ENCODE measurements at places on chromosomes 1 and 21.

- DNase-seq, result no peak
These were observed 42.0 kb upstream of the PADI2 start for GRCh38 chr1:17161137-17161740.

DNA sequence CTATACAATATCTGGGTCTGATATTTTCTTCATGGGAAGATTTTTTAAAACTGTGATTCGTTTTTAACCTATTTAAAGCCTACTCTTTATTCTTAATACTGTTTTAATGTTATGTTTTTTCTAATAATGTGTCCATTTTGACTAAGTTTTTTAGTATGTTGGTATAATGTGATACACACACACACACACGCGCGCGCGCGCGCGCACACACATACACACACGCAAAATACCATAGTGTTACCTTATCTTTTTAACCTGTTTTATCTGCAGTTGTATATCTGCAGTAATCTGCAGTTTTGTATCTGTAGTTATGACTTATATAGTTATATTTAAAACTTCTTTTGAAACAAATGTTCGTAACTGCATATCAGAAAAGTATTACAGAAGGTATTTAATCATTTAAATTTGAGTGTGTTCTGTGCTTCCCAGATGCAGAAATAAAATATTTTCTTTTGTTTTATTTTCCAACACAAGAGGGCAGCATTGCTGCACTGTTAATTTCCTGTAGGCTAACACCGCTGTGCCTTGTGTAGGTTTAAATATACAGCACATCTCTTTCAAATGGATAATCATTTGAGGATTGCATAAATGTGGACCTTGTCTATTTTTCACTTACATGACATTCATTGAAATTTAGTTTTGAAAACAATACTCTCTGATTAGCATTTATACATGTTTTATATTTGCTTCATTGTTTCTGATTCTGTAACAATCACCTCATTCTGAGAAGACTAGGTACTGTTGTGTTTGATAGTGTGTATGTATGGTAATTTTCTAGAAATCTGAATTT, 166.1 kb downstream of the PDE4B start:
- DNase-seq, result peak; percentile 28

- peak; percentile 89 for DNase-seq
These were observed 26.1 kb upstream of the ZNF697 start for GRCh38 chr1:119674111-119674526.

GRCh38 chr1:156816561-156817328, at the start of gene SH2D2A:
Gene SH2D2A, minus strand, starts transcription at chr1:156816848. Its CDS starts 140 bp downstream, at chr1:156816708.
- peak; percentile 91 for DNase-seq

DNA sequence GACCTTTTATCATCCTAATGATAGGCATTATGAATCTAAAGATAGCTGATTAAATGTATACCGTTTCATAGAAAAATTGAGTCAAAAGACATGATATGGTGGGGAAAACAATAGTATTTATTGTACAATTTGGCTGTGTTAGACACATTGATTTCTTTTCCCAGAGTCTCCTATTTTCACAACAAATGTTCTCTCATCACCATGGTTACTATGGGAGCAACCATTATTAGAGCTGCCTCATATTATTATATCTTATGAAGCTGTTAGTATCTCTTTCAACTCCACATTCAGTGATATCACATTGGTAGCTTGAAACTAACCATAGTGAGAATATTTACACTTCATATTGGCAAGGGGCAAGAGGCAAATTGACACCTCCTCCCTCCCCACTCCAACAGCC, 10.7 kb upstream of the CTH start:
- no peak for DNase-seq

DNA sequence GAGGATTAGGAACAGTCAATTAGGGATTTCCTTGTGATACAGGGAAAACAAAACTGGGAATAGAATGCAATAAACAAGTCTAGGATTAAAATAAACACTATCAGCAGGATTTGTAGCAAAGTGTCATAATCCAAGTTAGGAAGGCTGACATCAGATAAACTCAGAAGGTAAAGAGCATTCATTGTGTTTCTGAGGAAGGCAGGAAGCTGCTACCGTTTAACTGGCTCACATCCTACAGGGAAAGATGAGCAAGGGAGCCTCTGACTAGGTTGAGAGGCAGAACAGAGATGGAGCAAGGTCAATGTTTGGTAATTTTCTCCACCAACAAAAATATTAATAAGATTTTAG, 124.7 kb downstream of the POU2F1 start:
- DNase-seq, result no peak

DNA sequence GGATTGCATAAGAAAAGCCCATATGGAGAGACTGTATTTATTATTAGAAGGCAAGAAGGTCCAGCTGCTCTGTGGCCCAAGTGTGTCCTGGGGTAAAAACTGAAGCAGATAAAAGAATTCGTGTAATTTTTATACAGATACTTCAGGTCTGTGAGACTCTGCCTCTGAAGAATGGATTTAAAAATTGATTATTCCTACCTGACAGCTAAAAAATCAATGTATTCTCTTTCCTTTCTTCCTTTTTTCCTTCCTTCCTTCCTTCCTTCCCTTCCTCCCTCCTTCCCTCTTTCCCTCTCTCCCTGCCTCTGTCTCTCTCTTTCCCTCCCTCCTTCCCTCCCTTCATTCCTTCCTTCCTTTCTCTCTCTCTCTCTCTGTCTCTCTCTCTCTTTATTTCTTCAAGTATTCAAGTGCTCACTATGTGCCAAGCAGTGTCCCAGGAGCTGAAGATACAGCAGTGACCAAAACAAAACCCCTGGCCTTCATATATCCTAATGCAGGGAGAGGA, 11.3 kb upstream of the MGST3 start:
- no peak for DNase-seq

- no peak for DNase-seq
These were observed 198.2 kb upstream of the APP start for GRCh38 chr21:26368591-26369320.

- no peak for DNase-seq
These were observed 3.9 kb downstream of the KPRP start for GRCh38 chr1:152761609-152762213.

DNA sequence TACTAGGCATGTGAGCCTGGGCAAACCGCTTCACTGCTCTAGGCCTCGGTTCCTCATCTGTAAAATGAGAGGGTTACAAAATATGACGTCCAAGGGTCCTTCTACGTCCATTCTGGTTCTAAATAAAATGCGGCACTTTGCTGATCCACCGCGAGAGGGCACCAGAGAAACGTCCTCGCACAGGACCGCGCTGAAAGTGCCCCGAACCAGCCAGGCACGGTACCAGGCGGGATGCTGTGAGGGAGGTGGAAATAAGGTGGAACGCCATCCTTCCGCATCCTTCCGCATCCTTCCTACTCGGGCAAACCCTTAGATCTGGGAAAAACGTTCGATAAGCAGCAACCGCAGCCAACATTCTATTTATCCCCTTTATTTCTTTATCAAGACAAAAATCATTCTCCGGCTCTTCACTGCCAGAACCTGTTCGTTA, 60.3 kb upstream of the KRTAP19-8 start:
- peak; percentile 20 for DNase-seq

GRCh38 chr1:90347366-90347765, 352.5 kb downstream of the ZNF326 start:
- no peak for DNase-seq

DNA sequence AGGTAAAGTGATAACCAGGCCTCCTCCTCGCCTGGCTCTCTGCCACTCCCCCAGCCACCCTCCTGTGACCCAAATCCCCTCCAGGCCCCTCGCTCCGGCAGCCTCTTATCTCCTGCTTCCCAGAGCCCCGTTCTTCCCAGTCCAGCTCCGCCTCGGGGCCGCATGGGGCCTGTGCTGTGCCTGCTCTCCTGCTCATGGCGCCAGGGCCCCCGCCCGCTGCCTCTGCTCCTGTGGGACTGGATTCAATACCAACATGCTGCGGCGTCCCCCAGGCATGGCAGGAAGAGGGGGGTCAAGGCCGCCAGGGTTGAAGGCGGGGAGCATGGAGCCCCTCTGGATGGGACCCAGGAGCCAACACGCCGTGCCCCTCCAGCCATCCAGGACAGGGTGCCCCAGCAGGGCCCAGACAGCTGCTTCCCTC, 213.0 kb upstream of the VAMP3 start:
- no peak for DNase-seq

GRCh38 chr1:8364528-8365442, 46.9 kb downstream of the SLC45A1 start:
- DNase-seq, result no peak

DNA sequence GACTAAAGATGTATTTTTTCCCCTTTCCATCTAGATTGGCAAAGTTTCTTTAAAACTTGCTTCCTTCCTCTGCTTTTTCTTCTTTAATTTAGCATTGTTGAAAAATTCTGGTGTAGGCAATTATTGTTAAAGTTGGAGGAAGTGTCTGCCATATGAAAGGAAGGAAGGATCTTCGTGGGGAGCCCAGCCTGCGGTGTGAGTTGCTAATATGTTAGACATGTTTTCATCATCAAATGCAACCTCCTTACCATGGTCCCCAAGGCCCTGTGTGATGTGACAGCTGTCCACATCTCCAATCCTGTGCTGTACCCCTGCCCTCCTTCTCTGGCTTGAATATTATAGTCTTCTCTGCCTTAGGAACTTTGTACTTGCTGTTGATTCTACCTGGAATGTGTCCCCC, 81.0 kb upstream of the ZBTB18 start:
- DNase-seq, result no peak

- no peak for DNase-seq
These were observed 25.6 kb downstream of the CDK18 start for GRCh38 chr1:205530116-205530515.

Measured in foreskin keratinocyte (primary cell).